Motor neuron (in vitro differentiated cells): ENCODE measurements at places on chromosomes 7 and 10. TPM values are rescaled to one million over a fixed set of nuclear protein-coding genes. Genes with fewer than 3 reads are reported as not detected.

Gene OPN1SW
- total RNA-seq = not detected in 2 replicates

Gene PRKCQ
- 3.2 and 3.3 TPM in 2 replicates for total RNA-seq

Gene EN2
- total RNA-seq = 0.11 and 0.19 TPM in 2 replicates

Gene DGKI
- 13.3 and 16.3 TPM in 2 replicates for total RNA-seq

Gene TBX20
- total RNA-seq = 0.17 TPM in 1 of 2 replicates, not detected in the other

Gene SUN3
- not detected in 2 replicates for total RNA-seq

Gene ACADSB
- total RNA-seq = 6.2 and 6.8 TPM in 2 replicates

Gene NOLC1
- total RNA-seq = 94.3 and 102 TPM in 2 replicates

Gene EMX2
- 0.05 and 0.25 TPM in 2 replicates for total RNA-seq

Gene CCNY
- 27.1 and 34.1 TPM in 2 replicates for total RNA-seq

Gene CPA2
- 3.6 and 4.4 TPM in 2 replicates for total RNA-seq

Gene CPA4
- 538 and 607 TPM in 2 replicates for total RNA-seq

Gene AKR1C8
- 0.43 and 0.92 TPM in 2 replicates for total RNA-seq
